ENCODE measurements at places on chromosomes 4 and X.

- DNase-seq: no peak
Measured at GRCh38 chr4:27568236-27568951, 707.8 kb downstream of the STIM2 start.

- DNase-seq: peak; percentile 90
Measured at GRCh38 chr4:153344131-153345011, at the start of gene MND1. MND1 (plus strand) TSS chr4:153344688; CDS start chr4:153344738, 50 bp downstream.

- no peak for DNase-seq
Measured at GRCh38 chr4:155616117-155616516, 50.5 kb upstream of the GUCY1A1 start.

GRCh38 chrX:149837639-149838038 is 43.3 kb upstream of the MAGEA8 start:
- no peak for DNase-seq

GRCh38 chr4:54657551-54658251 is at the start of gene KIT:
KIT (plus strand) TSS chr4:54657957; CDS start chr4:54658015, 58 bp downstream.
- no peak for DNase-seq

- DNase-seq: no peak
Measured at GRCh38 chr4:59608466-59608865, 1591.7 kb upstream of the ADGRL3 start.

Data from CD4-positive, alpha-beta T cell treated with Interleukin-1 beta for 1 hour (primary cell).